ENCODE measurements at places on chromosomes 6 and 20.

DNA sequence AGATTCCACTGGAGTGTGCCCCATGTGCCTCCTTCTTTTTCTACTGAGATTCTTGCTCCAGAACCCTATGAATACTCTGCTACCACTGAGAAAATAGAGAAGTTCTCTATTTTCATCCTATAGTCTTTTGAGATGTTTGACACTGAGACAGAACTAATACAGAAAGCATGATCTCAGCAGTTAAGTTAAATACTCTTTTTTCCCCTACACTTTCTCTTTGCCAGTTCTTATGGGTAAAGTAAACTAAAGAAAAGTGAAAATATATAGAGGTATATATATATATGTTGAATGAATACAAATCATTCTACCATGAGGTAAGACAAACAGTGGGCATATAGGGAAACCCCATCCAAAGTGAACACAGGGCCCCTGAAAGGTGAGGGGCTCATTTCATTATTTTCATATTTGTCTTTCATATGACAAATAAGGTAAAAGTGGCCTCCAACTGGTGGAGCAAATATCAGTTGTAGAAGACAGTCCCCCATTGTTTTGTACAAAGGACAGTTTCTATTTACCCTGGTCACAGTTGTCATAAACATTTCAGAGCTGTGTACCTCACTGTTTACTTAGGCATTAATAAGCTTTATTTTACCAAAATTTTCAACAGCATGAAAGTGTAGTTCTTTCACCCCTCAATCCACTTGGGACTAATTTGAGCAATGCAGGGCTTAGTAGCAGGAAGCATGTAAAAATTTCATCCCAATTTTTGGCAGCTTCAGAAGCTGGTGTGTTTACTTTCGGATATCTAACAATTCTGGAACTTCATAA is 188.3 kb upstream of the MARCKS start:
- DNase-seq, result no peak

GRCh38 chr20:64223526-64224067 is 32.0 kb upstream of the PCMTD2 start:
- DNase-seq, result peak; percentile 95

DNA sequence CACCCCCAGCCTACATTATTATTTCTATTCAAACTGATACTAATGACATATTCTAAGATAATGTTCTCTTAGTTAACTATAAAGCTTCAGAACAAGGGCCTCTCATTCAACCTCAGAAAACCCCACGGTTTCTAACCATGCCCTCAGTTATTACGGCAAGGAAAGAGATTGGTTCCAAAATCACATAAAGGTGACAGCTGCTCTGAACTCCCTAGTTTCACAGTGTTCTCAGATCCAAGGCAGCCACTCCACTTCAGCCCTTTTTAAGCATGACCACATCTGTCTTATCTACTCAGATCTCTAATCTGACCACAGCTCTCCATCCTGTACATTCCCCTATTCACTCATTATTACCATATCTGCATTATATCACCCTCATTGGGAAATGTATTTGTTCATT is 98.8 kb upstream of the CEP85L start:
- no peak for DNase-seq

GRCh38 chr6:133312006-133312405 is 70.8 kb downstream of the EYA4 start:
- peak; percentile 22 for DNase-seq

DNA sequence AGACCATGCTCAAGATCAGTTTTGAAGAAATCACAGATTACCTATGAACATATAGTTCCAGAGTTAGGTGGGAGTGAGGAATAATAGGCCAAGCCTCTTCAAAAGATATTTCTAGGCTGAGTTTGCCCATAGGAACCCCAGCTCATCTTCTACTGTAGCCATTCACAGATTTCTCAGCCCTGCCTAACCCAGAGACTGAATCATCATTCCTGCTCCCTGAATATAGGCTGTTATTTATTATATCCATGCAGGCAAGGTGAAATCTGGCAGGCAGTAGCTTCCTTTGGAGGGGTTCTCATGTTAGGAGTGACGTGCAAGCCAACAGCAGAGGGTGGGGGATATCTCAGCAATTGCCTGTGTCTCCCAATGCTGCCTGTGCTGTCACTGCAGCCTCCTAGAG is 25.6 kb upstream of the ADGRF4 start:
- DNase-seq, result no peak

GRCh38 chr6:82691997-82692396 is 328.4 kb downstream of the TPBG start:
- no peak for DNase-seq
